ENCODE measurements at places on chromosomes 1 and 21.

- no peak for DNase-seq
Observed at GRCh38 chr1:109864047-109864822, 46.4 kb upstream of the CSF1 start.

GRCh38 chr1:115222616-115223402, 115.2 kb downstream of the NGF start:
- DNase-seq: no peak

- DNase-seq: no peak
Observed at GRCh38 chr1:172287208-172287607, 133.3 kb upstream of the C1orf105 start.

DNA sequence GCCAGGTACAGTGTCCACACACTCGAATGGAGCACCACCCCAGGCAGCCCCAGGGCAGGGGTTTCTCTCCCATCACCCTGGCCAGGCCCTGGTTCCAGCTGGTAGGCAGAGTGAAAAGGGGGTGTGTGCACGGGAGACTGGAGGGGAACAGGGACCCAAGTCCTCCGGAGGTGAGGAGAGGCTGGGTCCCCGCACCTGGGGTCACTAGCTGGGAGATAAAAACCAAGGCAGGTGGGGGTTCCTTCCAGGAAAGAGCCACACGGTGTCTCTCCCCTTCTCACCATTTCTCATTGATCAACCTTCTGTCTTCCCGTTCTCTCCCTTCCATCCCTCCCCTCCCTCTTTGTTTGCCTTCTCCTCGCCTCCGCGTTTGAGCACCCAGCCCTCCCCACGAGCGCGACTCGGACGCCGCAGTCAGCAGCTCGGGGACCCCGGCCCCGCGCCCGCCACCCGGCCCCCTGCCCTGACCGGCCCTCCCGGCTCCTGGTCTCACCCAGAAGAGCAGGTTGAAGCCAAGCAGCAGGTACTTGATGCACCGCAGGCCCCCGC, 358 bp downstream of the TSPAN2 start:
- DNase-seq: no peak

DNA sequence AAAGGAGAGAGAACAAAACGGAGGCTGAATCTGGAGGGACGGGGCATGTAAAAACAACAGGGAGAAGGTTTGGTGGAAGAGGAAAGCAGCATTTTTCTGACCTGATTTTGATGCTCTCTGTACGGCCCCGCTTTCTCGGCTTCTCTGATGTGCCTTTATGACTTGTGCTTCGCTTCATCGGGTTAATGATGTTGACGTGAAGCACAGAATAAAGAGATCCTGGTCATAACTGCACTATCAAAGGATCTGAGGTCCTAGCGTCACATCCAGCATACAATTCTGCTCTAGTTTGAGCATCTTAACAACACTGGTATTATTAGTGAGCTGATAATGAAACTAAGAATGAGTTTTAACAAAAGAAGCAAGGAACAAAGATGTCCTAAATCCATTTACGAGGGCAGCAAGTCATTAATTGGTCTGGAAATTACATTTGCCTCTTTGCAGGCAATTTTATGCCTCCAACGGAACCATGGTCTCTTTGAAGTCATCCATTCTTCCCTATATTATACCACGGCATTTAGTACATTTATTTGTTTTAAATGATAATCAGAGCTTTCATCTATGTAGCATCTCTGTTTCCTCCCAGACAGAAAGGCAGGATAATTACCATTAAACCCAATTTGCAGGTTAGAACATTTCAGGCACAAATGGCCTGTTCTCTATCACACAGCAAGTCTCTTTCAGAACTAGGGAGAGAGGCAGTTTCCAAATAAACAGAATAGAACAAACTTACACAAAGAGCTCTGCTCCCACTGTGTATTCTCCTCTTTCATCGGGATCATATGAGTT, 45.3 kb upstream of the B3GALNT2 start:
- no peak for DNase-seq

DNA sequence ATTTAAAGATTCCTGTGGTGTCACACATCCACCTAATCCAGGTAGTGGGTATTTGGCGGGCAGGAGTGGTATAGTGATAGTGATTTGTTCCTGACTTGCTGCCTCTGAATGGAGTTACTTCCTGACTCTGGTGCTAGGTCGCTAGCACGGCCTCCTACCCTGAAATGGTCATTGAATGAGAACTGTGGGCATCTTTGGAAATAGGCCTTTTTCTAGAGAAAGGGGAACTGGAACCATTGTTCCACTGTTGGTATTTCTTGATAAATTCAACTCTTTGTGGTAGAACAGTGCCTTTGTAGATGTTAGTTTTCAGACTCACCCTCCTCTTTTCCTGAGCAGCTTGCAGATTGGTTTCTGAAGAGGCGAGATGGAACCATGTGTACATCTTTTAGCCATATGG, 1.5 kb downstream of the QSOX1 start:
- no peak for DNase-seq

GRCh38 chr1:154405747-154406571, 816 bp downstream of the IL6R start:
- peak; percentile 41 for DNase-seq

GRCh38 chr1:19656134-19656779, 8.4 kb upstream of the HTR6 start:
- no peak for DNase-seq

- no peak for DNase-seq
Observed at GRCh38 chr1:22037520-22037919, 15.0 kb upstream of the CDC42 start.

DNA sequence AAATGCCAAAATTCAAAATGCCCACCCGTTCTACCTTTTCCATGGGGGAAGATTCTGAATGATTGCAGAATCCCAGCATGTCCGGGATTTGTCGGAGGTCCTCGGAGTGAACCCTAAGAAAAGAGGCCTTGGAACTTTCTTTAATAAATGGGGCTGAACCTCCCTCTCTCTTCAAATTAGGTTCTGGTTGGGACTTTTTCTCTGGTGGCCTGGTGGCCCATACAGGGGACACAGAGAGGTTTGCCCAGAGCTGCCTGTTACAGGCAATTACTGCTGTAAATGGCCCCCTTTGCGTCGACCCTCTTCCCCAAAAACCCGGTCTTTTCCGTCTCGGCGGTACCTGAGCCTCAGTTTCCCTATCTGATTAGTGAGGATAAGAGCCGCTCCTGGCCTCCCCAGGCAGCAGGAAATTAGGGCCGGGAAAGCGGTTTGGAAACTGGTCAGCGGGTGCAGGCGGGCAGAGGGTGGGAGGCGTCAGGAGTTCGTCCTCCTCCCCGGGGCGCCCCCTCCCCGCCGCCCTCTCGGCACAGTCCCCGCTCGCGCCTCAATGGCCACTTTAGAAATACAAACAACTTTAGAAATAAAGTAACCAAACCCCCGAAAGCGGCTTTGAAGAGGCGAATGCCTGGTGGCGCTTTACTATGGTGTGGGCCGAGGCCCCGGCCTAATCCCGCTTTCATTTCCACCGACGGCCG, 15.6 kb downstream of the PAX7 start:
- no peak for DNase-seq

DNA sequence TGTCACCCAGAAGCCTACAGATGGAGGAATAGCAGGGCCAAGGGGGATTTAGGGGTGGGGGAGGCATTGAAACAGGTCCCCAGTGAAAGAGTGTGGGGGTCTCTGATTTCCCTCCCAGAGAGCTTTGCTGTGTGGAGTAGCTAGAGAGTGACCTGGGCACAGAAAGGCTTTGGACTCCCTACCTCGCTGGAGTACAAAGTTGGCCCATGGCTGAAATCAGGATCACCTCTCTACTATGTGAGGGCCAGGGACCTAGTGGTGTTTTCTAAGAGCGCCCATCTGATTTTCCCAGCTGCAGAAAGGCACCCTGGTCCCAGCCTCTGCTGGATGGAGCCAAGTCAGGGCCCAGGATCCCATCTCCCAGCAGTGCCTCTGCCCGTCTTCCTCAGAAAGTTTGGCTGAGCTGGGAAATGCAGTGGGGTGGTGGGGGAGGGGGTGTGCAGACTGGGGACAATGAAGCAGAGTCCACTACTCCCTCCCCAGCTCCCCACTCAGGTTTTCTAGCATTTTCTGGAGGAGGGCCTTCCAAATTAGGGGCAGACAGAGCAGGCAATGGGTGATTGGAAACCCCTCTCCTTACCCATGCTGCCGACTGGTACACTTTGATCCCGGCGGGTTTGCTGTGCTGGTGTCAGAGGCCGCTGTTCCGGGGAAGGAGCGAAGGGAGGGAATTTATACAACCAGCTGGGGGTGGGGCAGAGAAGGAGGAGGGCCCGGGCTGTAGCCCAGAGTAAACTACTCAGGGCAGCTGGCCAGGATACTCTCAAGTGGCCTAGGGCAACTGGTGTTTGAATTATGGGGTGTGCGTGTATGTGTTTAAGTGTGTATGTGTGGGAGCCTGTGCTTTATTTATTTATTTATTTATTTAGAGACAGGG, at the start of gene SELENBP1:
Gene SELENBP1 (minus strand): TSS at position 648 of the 877 bp plus-strand sequence. CDS start 64 bp downstream, at position 584.
- no peak for DNase-seq

- no peak for DNase-seq
Observed at GRCh38 chr1:213782941-213783672, 204.7 kb upstream of the PROX1 start.

DNA sequence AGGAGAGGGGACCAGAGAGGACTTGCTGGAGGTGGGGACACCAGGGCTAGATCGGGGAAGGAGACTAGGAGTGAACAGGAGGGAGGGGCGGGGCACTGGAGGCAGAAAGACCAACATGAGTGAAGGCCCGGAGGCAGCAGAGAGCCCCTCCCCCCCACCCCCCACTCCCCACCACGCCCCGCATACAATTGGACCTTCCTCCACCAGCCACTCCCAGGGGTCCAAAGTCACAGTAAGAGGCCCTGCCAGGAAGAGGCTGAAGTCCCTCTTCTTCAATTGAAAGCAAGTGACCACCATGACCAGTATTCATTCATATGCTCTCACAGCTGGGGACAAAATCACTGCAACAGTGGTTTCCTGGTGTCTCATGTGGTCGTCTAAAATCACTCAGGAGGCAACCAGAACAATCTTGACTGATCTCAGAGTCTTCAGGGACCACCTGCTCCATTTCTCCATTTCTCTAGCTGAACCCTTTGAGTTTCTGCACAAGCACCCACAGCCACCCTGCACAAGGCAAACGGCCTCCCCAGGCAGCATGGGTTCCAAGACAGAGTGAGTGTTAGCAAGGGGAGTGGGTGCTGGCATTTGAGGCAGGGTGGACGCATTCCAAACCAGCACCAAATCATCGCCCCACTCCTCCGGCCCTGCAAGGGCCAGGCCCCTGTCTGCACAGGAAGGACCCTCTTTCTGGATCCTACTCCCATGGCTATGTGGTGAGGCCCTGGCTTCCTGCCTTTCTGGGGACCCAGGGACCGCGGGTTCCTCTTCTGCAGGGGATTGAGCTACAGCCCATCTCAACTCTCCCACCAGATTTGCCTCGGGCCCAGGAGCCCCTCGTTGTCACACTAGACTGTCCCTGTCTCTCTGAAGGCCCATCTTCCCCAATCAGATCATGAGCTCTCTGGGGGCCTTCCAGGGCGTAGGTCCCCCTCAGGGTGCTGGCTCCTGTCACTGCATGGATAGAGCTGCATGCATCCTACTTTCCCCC, 17.0 kb downstream of the LAPTM5 start:
- no peak for DNase-seq

DNA sequence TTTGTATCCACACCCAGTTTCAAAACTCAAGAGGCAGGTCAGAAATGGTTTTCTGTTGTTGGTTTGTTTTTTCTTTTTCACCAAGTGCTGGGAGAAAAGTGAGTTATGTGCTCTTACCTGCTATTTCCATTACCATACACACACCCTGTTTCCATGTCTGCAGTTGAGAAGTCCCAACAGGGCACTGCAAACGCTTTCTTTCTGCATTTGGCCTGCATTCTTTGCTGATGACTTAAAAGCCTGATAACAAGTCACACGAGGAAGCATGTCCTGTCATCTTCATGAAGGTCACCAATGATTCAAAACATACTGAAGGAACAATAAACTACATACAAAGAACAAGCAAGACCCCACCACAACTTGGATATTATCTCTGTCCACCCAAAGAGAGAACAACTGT, 24.8 kb upstream of the KCNE1 start:
- no peak for DNase-seq

- no peak for DNase-seq
Observed at GRCh38 chr1:180586671-180587155, 27.9 kb downstream of the OVAAL start.

DNA sequence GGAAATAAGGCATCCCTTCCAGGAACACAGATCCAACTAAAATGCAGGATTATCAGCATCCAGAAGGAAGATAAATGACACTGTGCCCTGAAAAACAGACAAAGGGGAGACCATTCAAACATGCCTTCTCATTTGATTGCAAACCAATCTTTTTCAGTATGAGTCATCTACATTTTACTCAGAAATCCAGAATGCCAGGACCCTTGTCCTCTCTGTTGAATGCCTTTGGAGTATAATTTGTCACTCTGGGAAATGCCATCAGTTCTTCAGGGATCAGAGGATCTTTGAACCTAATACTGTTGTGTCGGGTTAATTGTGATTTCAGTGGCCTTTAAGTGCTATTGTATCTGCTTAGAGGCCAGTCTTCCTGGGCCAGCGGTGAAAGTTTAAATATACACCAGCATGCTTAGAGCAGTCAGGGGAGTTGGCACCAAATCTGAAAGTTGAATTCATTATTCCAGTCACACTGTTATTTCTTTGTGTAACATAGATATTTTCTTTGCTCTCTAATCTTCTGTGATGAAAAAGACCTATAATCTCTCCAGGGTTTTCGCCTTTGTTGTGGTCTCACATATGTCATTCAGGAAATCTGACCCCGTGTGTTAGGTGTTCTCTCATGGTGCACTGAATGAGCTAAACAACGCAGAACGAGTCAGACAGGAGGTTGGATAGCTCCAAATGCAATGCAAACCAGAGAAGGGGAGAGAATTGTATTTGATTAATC, 364.8 kb upstream of the SGIP1 start:
- no peak for DNase-seq

DNA sequence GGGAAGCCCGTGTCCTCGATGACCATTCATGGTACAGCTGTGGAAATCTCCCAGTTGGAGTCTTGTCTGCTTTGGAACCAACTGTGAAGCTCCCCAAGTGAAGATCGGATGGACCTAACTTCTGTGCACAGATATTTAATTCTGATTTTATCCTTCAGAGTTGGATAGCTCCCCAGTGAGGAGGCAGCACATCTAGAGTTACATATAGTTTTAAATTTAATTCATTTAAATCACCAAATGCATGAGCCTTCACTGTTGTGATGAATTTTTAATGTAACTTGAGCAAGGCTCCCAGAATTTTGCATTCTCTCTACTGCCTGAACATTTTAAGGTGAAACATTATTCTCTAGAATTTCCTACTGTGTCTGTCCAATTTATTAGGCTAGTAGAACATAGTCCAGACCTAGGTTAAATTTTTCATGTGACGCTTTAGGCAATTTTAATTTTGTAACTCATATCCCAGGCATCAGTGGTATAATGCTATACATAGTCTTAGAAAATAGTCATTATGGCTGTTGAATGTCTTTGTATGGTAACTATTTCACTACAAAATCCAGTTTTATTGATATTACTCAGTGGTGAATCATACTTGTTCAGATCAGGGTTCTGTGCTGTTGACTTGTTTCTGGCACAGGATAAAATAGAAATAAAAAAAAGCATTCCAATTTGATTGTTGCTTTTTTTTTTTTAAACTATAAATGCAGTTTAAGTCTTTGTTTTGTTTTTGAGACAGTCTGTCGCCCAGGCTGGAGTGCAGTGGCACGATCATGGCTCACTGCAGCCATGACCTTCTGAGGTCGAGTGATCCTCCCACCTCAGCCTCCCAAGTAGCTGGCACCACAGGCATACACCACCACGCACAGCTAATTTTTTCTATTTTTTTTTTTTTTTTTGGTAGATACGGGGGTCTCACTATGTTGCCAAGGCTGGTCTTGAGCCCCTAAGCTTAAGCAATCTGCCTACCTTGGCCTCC, 66.9 kb downstream of the PRDM2 start:
- no peak for DNase-seq

- no peak for DNase-seq
Observed at GRCh38 chr1:229950020-229950419, 117.0 kb upstream of the GALNT2 start.
